ENCODE measurements at places on chromosomes 5 and 9. TPM values are rescaled to one million over a fixed set of nuclear protein-coding genes. Genes with fewer than 3 reads are reported as not detected.

GRCh38 chr5:142780871-142781270 lies 10.7 kb downstream of the ARHGAP26 start:
- no peaks in the 10 kb centered on the region for H3K36me3 ChIP-seq
- no peaks in the 10 kb centered on the region for H3K27me3 ChIP-seq
- no peak overlapping the region for H3K4me3 ChIP-seq
- no peak for DNase-seq
- H3K4me1 ChIP-seq, result peaks cover 4% of the 10 kb centered on the region

- H3K4me1 ChIP-seq, result peaks cover 26% of the 10 kb centered on the region
- no peaks in the 10 kb centered on the region for H3K36me3 ChIP-seq
- no peak overlapping the region for H3K4me3 ChIP-seq
- H3K27me3 ChIP-seq, result no peaks in the 10 kb centered on the region
- DNase-seq, result peak; percentile 37
Measured at GRCh38 chr5:134463991-134464760, 52.5 kb upstream of the CDKN2AIPNL start.

GRCh38 chr9:120362446-120362845 lies 217.5 kb downstream of the CDK5RAP2 start:
- H3K27me3 ChIP-seq, result no peaks in the 10 kb centered on the region
- no peak overlapping the region for H3K27ac ChIP-seq
- DNase-seq, result no peak
- H3K4me1 ChIP-seq, result no peaks in the 10 kb centered on the region
- H3K4me3 ChIP-seq, result no peak overlapping the region

- no peak overlapping the region for H3K4me3 ChIP-seq
- H3K27me3 ChIP-seq, result no peaks in the 10 kb centered on the region
- no peaks in the 10 kb centered on the region for H3K4me1 ChIP-seq
- DNase-seq, result no peak
Measured at GRCh38 chr5:142661957-142662356, 23.9 kb downstream of the FGF1 start.

GRCh38 chr5:142874540-142874939 lies 104.4 kb downstream of the ARHGAP26 start:
- H3K36me3 ChIP-seq, result no peaks in the 10 kb centered on the region
- DNase-seq, result no peak
- H3K4me3 ChIP-seq, result no peak overlapping the region
- H3K27ac ChIP-seq, result no peak overlapping the region

- H3K36me3 ChIP-seq, result no peaks in the 10 kb centered on the region
- no peak overlapping the region for H3K4me3 ChIP-seq
- peaks cover 3% of the 10 kb centered on the region for H3K27me3 ChIP-seq
- H3K27ac ChIP-seq, result no peak overlapping the region
Measured at GRCh38 chr5:157993986-157994691, 135.2 kb upstream of the CLINT1 start.

DNA sequence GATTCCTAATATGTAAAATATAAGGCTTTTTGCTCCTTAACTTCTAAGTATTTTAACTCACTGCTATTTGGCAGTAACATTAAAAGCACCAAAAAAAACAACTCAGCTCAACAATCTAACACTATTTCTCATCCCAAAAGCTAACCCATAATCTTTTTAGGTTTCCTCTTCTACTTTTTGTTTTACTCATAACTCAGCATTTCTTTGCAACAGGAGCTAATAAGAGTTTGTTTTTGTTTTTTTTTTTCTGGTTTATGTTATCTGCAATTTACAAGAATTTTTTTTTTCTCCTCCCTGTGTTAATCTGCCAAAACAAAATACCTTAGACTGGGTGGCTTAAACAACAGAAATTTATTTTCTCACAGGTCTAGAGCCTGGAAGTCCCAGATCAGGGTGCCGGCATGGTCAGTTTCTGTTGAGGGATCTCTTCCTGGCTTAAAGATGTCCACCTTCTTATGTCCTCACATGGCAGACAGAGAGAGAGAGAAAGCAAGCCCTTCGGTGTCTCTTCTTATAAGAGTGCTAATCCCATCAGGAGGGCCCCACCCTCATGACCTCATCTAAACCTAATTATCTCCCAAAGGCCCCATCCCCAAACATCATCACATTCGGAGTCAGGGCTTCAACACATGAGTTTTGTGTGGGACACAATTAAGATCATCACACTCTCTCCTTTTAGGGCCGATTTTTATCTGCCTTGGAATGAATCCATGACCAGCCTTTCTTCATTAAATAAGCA lies 31.2 kb downstream of the ARL15 start:
- H3K27me3 ChIP-seq, result no peaks in the 10 kb centered on the region
- no peak for DNase-seq
- H3K4me1 ChIP-seq, result no peaks in the 10 kb centered on the region
- H3K36me3 ChIP-seq, result peaks cover 5% of the 10 kb centered on the region
- no peak overlapping the region for H3K27ac ChIP-seq

DNA sequence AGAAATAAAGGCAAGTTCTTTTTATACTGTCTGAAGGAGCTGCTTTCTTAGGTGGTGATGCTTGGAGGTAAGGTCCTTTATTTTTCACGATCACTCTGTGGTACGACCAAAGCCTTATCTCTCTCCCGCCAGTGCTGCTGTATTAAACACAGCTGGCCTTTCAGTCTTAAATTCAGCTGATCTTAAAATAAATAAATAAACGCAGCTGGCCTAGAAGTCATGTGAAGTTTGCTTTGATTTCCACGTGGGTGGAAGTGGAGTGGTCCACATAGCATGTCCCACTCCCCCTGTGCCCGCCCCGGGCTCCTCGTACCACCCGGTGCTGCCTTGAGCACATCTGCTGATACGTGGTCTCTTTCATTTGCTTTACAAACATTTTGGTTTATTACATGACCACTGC lies 260.4 kb downstream of the FANCC start:
- H3K4me3 ChIP-seq, result no peak overlapping the region
- no peak overlapping the region for H3K27ac ChIP-seq
- no peaks in the 10 kb centered on the region for H3K27me3 ChIP-seq
- DNase-seq, result no peak

DNA sequence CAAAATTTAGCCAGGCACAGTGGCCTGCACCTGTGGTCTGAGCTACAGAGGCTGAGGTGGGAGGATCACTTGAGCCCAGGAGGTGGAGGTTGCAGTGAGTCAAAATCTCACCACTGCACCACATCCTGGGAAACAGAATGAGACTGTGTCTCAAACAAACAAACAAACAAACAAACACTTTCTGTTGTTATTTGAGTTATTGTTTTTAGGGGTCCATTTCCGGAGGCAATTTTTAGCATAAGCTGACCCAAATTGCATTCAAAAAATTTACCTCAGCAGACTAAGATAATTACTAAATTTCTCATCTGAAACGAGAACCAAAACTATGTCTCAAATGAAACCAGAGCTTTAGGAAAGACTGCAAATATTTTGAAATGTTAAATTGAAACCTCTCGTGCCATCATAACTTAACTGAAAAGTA lies 1485.1 kb downstream of the EFNA5 start:
- DNase-seq, result no peak
- no peak overlapping the region for H3K27ac ChIP-seq
- H3K36me3 ChIP-seq, result no peaks in the 10 kb centered on the region
- H3K4me1 ChIP-seq, result no peaks in the 10 kb centered on the region
- no peaks in the 10 kb centered on the region for H3K27me3 ChIP-seq

DNA sequence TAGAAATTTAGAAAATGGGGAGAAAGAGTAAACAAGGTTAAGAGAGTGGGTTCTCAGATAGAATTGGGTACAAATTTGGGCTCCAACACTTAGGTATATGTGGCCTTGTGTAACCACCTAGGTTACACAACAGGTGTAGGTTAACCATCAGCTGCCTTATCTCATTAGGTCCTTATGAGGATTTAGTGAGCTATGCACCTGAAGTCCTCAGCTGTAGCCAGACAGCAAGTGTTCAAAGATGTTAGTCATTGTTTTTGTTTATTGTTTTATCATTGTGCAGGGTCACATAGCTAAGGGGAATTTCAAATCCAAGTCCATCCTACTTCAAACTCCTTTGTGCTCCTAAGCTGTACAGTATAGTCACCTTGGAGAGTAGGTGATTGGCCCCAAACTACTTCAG lies 970 bp upstream of the TRIM32 start:
- H3K4me1 ChIP-seq, result peaks cover 20% of the 10 kb centered on the region
- H3K36me3 ChIP-seq, result no peaks in the 10 kb centered on the region
- no peak overlapping the region for H3K4me3 ChIP-seq
- H3K27me3 ChIP-seq, result no peaks in the 10 kb centered on the region

DNA sequence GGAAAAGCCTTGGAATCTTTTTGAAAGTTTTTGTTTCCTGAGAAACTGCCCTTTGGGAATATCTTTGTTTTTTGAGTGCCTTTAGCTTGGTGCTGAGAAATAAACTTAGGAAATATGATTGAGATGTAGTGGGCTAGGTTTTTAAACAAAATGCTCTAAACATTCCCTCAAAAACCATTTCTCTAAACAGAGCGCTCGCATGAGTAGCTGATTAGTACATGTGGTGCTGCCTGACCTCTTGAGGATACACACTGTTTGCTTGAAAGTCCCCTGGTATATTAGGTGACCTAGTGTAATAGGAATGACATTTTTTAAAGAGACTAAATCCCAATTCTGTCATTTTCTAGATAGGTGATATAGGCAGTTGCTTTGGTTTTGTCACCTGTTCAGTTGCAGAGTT lies 132.3 kb downstream of the ADAMTSL1 start:
- no peaks in the 10 kb centered on the region for H3K27me3 ChIP-seq
- no peaks in the 10 kb centered on the region for H3K4me1 ChIP-seq
- no peak for DNase-seq
- no peak overlapping the region for H3K27ac ChIP-seq

Gene KIF4B
- polyA plus RNA-seq, result not detected

Gene PDCD1LG2
- not detected for polyA plus RNA-seq

Gene EPB41L4A
- polyA plus RNA-seq, result 1.8 TPM

Gene ST8SIA4
- polyA plus RNA-seq, result 7.7 TPM

Gene CORO2A
- 1.5 TPM for polyA plus RNA-seq

Gene TMEM252
- not detected for polyA plus RNA-seq

Gene CYFIP2
- 231 TPM for polyA plus RNA-seq
